ENCODE measurements at places on chromosomes 11 and 22.

GRCh38 chr22:50415426-50415825 is 59.4 kb downstream of the SBF1 start:
- DNase-seq = no peak

DNA sequence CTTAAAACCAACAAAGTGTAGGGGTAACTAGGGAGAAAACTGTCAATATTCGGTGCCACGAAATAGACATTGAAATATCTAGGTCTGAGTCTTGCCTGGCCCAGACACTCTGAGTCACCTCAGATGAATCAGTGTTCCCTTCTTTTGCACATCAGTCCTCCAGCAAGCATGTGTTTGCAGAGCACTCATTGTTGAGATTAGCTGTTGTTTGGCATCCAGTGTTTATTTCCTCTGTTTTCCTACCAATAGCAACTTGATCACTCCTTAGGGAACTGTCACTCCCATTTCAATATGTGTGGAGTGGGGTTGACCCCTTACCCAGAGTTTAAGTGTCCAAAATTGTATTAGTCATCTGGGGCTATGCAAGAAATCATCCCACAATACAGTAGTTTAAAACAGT is 4.7 kb upstream of the ASCC2 start:
- DNase-seq = peak; percentile 60

GRCh38 chr11:67486481-67487195 is 3.8 kb downstream of the AIP start:
- no peak for DNase-seq

GRCh38 chr11:111299101-111300026 is 1.0 kb downstream of the POU2AF3 start:
- DNase-seq = no peak

- no peak for DNase-seq
Measured at GRCh38 chr11:96015906-96016565, 92.1 kb upstream of the MTMR2 start.

- DNase-seq = no peak
Measured at GRCh38 chr11:116925050-116925449, 87.6 kb upstream of the APOA1 start.

- no peak for DNase-seq
Measured at GRCh38 chr11:123250892-123251656, 56.0 kb upstream of the CLMP start.

- DNase-seq = no peak
Measured at GRCh38 chr11:84522331-84522730, 1104.8 kb downstream of the DLG2 start.

- DNase-seq = no peak
Measured at GRCh38 chr11:20118209-20118608, 42.1 kb downstream of the DBX1 start.

- no peak for DNase-seq
Measured at GRCh38 chr11:42225664-42226063, 766.2 kb upstream of the LRRC4C start.

DNA sequence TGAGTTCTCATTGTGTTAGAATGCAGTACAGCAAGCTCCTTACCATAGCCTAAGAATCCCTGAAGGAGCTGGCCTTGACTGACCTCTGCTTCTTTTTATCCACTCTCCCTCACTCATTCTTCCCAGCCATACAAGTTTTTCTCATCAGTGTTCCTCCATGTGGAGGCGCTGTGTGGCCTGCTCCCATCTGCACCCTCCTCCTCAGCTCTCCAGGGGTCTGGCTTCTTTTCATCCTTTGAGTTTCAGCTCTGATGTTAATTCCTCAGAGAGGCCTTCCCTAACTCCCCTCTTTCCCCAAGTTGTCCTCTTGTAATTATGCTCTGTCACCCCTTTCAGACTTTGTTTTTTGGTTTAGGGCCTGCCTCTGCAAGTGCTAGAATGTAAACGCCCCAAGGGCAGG is 144.8 kb downstream of the WNT7B start:
- no peak for DNase-seq

DNA sequence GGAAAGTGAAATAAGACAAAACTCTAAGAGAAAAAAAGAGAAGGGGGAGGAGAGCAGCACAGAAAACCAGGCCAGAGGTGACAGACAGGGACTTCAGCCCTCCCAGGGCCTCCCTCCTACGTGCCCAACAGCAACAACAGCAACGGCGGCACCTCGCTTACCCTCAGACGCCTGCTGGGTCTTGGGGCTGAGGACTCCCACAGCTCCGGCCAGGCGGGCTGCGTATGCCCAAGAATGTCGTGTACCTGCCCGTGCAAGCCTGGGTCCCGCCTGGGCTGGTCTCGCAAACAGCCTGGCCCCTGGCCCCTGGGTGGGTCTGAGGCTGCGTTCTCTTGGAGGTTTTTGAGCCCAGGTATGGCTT is 30.5 kb downstream of the ARAP1 start:
- DNase-seq = no peak

DNA sequence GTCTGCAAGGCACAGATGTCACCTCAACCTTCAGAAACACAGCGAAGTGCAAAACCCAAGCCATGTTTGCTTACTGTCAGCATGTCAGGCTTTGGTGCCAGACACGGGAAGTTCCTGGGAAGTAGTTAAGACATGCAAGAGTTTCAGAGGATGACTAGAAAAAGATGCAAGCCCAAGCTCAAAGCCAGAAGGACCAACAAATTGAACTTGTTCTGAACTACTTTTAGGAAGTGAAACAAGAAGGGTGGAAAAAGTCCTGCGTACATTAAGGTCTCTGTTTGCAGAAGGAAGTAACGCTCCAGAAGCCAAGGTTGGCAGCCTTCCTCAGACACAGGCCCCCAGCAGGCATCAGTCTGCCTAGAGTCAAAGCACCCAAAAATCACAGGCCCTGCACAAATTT is 2.6 kb downstream of the AP1B1 start:
- DNase-seq = no peak

GRCh38 chr11:14015711-14016110 is 53.2 kb downstream of the SPON1 start:
- no peak for DNase-seq

- DNase-seq = peak; percentile 78
Measured at GRCh38 chr11:119218141-119218878, 12.2 kb downstream of the CBL start.

- DNase-seq = no peak
Measured at GRCh38 chr11:74306435-74307175, 4.8 kb downstream of the P4HA3 start.

GRCh38 chr11:11250470-11250869 is 102.6 kb downstream of the CSNK2A3 start:
- peak; percentile 2 for DNase-seq

DNA sequence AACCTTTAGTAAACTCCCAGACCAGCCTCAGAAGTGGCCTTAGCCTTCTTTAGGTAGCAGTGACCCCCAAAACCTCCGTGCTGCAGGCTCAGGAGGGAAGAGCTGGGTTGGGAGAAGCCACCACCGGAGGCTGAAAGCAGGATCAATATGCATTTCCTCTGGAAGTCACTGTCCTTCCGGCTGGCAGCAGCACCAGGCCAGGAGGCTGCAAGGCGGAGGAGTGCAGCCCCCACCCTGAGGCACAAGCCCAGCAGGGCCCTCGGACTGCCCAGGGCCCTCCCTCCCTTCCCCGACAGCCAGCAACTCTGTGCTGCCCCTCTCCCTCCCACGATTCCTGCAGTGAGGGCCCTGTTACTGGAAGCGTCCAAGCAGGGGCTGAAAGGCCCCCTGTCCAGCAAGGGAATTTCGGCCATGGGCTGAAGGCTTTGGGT is 3.2 kb upstream of the NRXN2 start:
- no peak for DNase-seq

- DNase-seq = no peak
Measured at GRCh38 chr22:50252082-50253045, 1.3 kb upstream of the HDAC10 start.

DNA sequence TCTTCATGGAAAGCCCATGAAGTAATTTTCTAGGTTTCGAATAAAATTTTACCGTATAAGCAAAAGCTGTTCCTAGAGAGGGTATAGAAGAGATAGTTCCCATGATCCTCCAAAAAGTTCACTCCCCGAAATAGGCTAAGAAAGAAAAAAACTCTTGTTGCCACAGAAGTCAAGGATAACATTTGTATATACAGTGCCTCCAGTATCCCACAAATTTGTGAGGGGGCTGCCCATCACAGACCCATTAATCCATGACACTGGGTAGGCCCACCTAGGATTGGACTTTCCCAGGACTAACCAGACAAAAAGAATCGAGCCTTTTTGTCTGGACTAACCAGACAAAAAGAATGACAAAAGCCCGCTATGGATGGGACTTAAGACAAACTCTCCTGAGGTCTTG is 233.0 kb downstream of the DDX10 start:
- no peak for DNase-seq

DNA sequence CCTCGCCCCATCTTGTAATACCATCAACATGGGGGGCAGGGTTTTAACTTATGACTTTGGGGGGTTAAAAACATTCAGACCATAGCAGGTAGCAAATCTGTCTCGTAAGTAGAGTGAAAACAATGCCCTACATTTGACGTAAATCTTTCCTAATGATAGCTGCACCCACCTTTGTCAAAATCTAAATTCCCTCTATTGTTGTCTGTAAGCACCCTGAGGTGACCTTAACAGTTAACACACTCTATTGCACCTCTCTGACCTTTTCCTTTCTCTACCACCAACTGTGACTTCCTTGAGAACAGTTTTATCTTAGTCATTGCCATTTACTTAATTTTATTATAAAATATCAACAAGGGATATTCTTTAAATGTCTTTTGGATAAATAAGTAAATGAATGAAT is 1024.9 kb upstream of the CNTN5 start:
- DNase-seq = no peak

DNA sequence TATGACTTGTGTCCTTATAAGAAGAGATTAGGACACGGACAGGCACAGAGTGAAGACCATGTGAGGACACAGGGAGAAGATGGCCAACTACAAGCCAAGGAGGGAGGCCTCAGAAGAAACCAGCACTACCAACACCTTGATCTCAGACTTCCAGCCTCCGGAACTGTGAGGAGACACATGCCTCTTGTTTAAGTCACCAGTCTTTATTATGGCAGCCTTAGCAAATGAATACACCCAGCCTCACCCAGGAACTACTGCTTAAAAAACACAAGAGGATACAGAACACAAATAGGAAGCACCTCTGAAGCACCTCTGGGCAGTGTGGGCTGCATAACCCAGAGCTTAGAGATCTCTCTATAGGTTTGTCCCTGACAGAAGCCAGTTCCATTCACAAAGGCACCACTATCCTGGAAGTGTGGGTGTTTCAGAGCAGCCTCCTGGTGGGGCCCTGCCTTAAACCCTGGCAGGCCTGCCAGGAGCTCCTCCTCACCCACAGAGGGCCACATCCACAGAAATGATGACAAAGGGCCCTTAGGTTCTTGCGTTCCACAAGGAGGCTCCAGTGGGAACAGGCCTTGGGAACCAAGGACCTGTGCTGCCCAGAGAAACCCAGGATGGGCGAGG is 58.8 kb downstream of the CHRDL2 start:
- no peak for DNase-seq

DNA sequence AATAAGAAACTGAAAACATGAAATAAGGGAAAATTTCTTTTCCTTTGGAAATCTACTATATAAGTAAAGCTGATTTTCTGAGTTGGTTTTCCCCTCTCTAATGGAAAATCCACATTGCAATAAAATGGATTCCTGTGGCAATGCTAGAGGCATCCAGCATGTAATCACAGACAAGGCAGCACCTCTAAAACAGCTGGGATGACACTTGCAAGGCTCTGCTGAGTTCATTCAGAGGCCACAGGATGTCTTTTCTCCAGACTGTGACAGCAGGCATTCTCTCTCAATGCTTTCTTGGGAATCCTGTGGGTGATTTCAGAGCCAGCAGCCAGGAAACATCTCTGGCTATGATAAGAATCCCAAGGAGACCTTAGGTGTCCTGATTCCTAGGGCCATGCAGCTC is 201.3 kb upstream of the BLID start:
- peak; percentile 47 for DNase-seq

- no peak for DNase-seq
Measured at GRCh38 chr11:119496469-119496868, 73.5 kb upstream of the THY1 start.

DNA sequence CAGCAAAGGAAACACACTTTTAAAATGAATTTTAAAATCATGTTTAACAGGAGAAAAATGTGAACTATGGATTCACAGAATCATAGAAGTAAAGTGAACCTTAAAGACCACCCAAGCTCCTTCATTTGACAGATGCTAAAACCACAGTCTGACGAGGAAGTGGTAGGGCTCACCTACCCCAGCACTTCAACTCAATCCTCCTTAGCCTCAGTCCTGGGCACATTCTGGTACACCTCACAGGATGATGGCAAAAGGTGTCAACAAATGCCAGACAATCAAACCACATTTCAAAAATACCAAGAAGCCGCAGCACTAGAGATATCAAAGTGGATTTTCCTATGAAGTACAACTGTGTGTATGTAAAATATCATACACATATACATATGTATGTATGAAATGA is 43.1 kb downstream of the PITPNB start:
- no peak for DNase-seq

DNA sequence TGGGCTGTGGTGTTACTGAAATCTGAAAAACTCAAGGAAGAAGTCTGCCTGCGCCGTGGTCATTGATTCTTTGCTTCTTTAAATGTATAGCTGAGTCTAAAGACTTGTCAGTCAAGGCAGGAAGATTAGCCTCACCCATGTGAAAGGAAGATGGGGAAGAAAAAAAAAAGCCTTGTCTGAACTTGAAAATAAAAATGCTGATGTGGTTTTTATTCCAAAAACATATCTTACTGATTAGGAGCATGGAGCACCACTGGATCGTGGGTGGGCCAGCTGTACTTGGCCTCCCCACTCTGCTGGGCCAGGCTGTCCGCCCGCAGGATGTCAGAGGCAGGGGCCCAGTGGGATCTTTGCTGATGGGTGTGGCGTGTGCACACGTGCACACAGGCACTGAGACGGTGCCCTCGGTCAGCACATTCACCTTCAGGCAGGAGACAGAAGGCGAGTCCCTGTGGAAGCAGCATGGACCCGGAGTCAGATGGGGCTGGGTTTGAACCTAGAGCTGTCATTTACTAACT is 111.9 kb downstream of the WNT7B start:
- DNase-seq = no peak

DNA sequence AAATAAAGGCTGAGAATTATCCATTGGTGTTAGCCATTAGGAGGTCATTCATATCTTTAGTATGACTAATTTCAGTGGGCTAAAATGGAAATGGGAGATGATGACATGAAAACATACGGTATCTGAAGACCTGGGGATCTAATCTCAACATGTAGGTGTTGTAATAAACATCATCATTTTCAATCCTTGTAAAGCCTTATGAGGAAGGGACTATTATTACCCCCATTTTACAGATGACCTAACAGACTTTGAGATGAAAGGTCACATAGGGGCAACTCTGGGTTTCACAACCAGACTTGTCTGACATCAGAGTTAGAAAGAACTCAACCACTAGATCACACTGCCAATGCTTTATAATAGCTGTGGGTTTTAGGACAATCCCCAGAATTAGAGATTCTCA is 34.8 kb upstream of the TMEM135 start:
- DNase-seq = no peak

GRCh38 chr11:133843454-133843987 is 1.8 kb downstream of the SPATA19 start:
- DNase-seq = no peak

Measured in AG04449 (cell line).